Heart right ventricle (tissue), 16 donors: ENCODE measurements at places on chromosomes 4 and X.
A peak's percentile ranks its signal among the peaks of the same experiment; 100 is the strongest.

GRCh38 chr4:71355045-71355444 lies 16.2 kb downstream of the SLC4A4 start:
- DNase-seq, result no peak

GRCh38 chr4:185504098-185505047 lies 30.9 kb downstream of the PDLIM3 start:
- DNase-seq, result peak; percentile 88

DNA sequence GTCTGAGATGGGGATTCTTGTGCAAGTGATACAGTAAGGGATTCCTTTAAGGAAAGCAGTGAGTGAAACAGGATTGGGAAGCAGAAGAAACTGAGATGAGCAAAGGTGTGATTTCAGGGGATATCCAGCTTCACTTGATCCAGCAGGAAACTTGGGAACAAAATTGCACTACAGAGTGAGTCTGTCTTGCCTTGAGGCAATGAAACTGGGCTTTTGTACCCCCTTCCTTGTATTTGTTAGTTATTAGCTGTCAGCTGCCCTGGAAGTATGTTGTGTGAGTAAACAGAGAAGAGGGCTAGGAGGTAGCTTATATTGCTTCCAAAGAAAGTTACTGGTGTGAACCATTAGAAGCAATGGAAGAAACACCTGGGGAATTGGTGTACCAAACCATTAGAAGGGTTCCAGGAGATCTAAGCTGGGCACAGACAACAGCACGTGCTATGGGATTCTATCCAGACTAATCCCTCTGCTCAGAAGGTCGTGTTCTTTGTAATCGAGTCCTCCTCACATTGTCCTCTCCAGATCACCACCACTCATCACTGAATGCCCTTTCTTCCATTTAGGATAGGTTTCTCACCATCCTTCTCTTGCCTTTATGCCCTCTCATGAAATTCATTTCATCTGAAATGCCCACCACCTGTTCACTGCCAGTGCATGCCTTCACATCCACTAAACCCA lies 76.0 kb downstream of the PDLIM5 start:
- DNase-seq, result no peak

- DNase-seq, result no peak
Measured at GRCh38 chrX:116181300-116181699, 10.8 kb downstream of the AGTR2 start.

GRCh38 chr4:8775121-8775520 lies 96.5 kb downstream of the HMX1 start:
- DNase-seq, result no peak
